ENCODE measurements at places on chromosomes 1 and 21.

DNA sequence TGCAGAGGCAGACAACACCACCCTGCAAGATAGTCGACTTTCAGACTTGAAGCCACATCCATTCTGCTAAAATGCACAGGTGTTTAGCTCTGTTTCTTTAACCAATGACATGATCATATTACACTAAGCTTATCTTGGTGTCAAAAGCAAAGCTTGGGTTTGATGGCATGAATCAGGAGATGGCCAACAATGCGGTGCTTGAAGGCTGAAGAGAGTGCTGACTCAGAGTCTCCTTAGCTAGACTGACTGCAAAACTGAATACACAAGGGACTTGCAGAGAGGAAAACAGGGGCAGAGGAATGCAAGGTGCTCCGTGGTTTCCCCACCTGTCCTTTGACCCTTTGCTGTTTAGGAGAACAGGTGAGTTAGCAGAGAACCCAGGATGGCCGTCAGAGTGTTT, 262.6 kb downstream of the SIPA1L2 start:
- DNase-seq, result no peak

GRCh38 chr1:76005765-76006164, 68.8 kb upstream of the ST6GALNAC3 start:
- DNase-seq, result no peak

DNA sequence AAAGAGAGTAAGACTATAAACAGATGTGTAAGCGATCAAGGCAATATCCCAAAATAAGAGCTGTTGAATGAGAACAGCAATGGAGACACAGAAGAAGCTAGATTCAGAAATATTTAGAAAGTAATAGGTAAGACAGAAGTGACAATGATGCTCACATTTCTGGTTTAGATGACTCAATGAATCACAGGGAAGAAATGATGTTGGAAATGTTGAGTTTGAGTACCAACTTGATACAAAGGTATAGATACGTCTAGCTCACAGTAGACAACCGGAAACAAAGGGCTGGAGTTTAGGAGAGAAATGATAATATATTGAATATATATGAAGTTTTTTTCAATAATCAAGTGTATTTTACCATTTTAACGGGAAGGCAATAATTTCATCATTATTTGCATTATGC, 6.5 kb downstream of the GATAD2B start:
- no peak for DNase-seq

DNA sequence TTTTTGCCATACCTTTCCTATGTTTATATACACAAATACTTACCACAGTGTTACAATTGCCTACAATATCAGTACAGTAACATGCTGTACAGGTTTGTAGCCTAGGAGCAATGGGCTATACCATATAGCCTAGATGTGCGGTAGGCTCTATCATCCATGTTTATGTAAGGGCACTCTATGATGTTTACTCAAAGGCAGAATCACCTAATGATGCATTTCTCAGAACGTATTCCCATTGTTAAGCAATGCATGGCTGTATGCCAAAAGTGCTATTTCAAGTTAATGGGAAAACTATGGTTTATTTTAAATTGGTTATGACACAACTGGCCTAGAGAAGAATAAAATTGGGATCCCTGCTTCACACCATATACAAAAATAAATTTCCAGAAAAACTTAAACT, 36.9 kb upstream of the DISP1 start:
- DNase-seq, result no peak

DNA sequence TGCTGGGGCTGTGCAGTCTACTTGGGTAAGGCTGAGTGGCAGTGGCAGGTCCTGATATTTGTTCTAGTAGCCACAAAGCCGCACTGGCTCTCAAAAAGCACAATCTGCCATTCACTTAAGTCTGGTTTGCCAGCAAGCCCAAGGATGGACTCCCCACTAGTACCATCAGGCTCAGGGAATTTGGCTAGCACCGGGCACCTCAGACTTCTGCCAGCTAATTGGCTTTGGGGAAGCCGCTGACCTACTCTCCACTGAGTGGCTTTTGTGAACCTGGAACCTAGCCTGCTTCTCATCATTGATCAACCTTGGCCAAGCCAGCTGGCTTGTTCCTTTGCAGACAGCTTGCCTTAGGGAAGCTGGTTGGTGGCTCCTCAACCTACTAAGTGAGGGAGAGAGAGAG, 83.1 kb downstream of the ESRRG start:
- no peak for DNase-seq

GRCh38 chr1:56329970-56330369, 249.4 kb downstream of the PLPP3 start:
- DNase-seq, result no peak
